Cortex of kidney (tissue), 1 donor: ENCODE measurements at places on chromosomes 6 and 20.

GRCh38 chr6:137811916-137812553, 55.0 kb upstream of the TNFAIP3 start:
- no peak for DNase-seq

DNA sequence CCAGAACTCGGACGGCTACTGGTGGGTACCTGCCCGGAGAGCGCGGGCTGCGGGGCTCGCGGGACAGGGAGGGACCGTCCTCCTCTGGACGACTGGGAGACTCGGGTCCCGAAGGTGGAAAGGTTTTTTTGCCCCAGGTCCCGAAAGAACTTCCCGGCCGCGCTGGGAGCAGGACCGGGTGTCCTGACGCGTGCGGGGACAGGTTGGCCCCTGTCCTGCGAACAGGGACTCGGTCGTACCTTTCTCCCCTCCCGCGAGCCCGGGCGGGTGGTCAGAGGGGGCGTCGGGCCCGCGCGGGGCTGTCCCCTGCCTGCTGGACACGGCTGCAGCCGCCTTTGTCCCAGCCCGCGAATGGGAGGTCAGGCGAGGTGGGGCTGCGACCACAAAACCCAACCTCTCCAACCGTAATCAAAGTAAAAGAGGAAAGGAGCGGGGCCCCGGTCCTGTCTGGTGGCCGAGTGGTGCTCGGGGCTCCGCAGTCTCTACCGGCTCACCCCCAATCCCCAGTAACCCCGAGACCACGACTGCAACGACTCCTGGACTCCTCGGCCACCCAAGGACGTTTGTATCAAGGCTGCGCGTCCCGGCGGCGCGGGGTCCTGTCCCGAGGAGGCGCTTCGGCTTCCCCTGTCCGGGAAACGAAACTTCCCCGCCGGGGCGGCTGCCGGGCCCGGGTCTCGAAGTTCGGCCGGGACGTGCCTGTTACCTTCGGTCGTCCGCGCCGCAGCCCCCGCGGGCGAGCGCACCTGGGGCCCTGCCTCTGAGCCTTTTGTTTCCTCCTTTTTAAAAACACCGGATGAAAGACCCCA, 798 bp downstream of the DSP start:
- no peak for DNase-seq

DNA sequence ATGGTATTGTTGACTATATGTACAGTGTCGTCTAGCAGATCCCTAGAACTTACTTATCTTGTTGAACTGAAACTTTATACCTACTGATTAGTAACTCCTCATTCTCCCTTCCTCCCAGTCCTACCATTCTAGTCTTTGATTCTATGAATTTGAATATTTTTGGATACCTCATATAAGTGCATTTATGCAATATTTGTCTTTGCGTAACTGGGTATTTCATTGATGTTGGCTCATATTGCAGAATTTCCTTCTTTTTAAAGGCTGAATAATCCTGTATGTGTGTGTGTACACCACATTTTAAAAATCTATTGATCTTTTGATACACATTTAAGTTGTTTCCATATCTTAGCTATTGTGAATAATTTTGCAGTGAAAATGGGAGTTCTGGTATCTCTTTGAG, 119.9 kb downstream of the SOX4 start:
- DNase-seq = no peak

- no peak for DNase-seq
These were observed 10.9 kb upstream of the KLHL32 start for GRCh38 chr6:96913621-96914020.

DNA sequence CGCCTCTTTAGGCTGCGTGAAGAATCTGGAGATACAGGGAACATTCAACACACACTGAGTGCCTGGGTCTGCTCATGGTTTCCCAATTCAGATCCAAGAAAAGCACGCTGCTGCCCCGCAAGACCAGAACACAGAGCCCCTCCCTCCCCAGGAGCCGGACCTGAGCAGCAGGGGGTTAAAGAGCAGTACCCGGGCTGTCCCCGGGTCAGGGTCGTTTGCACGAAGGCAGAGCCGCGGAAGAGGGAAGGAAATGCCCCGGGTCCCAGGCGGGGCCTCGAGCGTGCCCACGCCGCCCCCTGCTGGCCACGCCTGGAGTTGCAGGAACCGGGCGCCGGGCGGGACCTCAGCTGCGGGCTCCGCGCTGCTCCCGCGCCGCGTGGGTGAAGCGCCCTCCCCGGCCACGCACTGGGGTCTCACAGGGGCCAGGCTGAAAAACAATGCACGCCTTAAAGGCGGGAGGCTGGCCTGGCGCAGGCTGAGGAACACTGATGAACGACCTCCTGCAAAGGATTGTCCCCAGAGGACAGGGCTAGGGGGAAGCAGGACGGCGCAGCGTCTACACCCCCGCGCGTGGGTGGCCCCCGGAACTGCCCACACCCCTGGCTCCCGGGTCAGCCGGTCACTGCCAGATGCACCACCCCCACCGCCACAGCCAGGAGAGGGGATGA, 48.9 kb downstream of the ANKRD60 start:
- no peak for DNase-seq

GRCh38 chr6:25417046-25417605, 138.0 kb downstream of the CARMIL1 start:
- DNase-seq = no peak

- no peak for DNase-seq
These were observed 61.7 kb downstream of the PYGB start for GRCh38 chr20:25309395-25310267.

DNA sequence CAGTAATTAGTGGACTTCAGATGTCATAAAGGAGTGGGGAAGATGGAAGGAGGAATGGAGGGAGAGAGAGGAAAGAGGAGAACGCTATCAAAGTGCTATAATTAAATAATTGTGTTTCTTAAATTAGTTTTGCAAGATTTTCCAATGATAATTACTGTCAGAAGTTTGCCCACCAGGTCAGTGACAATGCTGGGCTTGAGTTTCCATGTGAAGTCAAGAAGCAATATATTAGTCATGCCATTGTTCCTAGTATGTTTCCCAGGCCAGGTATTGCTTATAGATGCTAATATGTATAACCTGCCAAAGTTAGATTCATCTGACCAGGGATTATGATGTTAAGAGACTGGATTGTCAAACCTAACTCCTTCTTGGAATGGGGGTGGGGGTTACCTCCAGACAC, 131.9 kb downstream of the GJA10 start:
- no peak for DNase-seq

GRCh38 chr6:125031385-125031784, 69.1 kb downstream of the RNF217 start:
- no peak for DNase-seq

DNA sequence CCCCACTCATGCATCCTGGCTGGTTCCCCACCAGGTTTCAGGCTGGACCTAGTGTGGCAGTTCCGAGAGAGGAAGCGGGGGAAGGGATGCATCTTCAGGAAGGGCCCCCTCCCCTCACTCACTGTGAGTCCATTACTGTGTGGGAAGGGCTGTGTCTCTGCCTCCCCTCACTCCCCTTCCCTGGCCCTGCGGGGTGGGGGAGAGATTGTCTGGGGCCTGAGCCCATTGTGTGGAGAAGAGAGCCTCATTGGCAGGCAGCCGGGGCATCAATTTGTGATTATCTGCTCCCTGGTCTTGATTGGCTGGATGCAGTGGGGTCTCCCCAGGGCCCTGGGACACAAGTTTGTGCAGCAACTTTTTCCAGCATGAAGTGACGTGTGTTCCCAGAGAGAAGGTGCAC, 4.1 kb upstream of the MYT1 start:
- no peak for DNase-seq

DNA sequence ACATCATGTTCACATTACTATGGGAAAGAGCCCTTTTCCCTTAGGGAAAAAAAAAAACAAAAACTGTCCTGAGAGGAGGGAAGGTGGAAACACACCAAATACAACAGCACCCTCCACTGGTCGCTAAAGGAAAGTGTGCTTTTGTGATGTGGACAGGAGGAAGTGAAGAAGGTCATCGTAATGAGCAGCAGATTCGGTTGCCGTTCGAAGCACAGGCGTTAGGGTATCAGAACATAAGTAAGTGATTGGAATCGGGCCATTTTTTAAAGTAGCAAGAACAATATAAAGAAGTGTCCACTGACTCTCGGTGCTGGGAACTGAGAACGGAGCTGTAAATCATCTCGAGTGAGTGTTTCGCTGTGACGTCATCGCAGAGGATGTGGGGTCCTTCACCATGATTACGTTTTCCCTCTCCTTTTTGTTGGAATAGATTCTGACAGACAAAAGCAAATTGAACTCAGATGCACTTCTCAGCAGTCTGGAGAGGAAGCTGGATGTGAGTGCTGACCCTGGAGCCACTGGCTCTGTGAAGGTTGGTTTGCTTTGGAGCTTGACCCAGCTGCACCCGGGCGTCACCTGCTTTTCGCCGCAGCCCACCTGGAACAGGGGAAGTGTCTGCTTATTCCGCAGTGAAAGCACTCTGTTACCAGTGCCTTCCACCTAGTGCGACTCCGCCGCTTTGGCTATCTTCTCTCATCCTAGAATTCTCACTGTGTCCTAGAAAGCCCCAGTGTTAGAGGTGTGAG, 203.6 kb upstream of the GMDS start:
- no peak for DNase-seq

DNA sequence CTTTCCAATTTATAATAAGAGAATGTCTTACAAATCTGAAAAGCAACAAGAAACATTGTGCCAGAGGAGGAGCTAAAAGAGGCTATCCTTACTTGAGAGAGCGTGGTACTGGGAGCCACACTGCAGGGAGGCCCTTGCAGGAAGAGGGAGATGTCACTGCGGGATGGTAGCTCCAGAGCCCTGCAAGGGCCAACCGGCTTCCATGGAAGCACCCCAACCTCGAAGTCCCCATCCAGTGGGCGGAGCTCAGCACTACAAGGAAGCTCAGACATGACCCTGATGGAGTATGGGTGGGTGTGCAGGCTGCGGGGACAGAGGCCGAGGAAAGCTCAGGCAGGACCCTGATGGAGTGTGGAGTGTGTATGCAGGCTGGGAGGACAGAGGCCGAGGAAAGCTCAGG, 57.8 kb upstream of the RPS6KA2 start:
- DNase-seq = no peak

DNA sequence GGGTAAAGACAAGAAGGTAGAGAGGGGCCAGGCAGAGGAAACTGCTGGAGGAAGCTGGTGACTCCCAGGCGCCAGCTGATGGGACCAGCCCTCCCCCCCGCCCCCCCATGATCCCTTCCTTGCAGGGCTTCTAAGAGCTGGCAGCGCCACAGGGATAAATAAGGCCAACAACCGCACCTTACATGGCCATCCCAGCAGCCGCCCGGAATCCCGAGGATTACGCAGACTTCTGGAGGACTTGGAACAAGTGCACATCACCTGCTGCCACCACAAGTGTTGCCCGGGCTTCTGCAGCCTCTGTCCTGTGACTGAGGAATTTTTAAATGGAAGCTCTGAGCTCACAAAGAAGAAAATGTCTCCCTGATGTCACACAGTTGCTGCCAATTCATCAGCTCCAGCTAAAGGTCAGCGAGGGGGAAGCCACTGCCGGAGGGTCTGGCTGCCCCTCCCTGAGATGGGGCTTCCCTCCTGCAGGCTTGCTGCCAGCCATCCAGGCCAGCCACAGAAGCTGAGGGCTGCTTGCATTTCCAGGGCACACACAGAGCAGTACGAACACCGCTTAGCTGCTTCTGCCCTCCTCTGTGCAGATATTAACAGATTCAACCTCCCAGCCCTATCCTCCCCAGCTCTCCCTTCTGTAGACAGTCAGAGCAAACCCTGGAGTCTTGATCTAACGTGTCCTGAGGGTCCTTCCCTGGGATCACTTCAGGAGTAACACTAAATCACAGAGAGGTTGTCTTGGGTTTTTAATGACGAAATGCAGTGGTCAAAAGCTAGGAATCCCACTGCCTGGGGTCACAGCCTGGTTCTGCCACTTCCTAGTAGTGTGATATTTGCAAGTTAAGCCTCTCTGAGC, 38.6 kb upstream of the PIM1 start:
- no peak for DNase-seq

DNA sequence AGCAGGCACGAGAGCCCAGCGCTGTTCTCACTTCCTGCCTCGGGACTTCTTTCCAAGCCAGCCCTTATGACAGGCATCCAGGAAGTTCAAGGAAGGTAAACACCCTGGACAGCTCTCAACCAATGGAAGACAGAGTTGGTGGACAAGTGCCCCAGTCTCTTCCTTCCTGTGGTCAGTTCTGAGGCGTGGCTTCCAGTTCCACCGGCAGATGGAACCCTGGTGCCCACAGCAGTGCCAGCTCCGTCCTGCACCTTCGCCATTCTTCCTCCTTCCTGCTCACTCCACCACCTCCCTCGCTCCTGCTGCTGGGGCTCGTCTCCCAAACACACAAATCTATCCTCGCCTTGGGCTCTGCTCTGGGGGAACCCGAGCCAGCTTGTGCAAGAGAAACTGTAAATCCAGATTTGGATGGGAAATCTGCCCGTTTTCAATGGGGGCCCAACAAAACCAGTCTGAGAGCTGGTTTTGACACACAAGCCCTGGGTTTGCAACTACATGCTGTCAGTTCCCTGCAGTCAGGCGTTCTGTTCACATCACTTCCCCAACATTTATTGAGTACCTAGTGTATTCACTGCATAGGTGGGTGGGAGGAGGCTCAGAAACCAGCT, 162.7 kb downstream of the GRM4 start:
- DNase-seq = no peak

- no peak for DNase-seq
These were observed 102.3 kb upstream of the BMP2 start for GRCh38 chr20:6665161-6665560.
